Stimulated activated CD4-positive, alpha-beta T cell treated with anti-CD3 and anti-CD28 coated beads, Interleukin-12 subunit alpha, Interleukin-12 subunit beta, amount 100 ng/mL, for 24 hours (primary cell): ENCODE measurements at places on chromosomes 2 and 18.

- DNase-seq, result no peak
These were observed 16.1 kb downstream of the NCK2 start for GRCh38 chr2:105760639-105761337.

DNA sequence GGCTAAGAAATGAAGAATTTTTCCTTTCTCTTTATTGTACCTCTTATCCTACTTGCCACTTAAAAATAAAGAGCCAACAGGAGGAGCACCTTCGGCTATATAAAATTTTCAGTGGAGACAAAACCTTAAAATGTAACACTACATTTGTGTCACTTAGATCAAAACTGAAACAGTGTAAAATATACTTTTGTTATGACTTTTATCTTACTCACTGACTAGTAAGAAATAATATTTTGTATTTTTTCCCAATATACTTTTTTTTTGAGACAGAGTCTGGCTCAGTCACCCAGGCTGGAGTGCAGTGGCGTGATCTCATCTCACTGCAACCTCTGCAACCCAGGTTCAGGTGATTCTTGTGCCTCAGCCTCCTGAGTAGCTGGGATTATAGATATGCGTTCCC, 28.3 kb downstream of the KCNJ13 start:
- no peak for DNase-seq

DNA sequence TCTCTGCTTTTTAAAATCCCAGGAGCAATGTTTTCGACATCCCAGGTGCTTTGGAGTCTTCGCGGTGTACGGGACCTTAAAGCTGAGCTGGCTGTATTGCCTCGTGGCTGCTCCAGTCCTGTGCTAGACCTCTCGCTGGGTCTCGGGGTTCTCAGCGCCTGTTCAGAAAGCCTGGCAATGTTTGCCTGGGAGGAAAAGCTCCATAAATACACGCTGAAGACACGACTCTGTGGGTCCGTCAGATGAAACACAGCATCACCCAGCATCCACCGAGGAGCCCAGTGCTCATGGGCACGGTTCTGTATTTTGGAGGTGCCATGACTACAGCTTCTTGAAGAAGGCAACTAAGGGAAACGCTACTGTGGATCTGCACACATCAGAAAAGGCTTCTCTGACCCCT, 21.6 kb downstream of the MBP start:
- no peak for DNase-seq

- no peak for DNase-seq
These were observed 458.6 kb downstream of the EIPR1 start for GRCh38 chr2:2919026-2919425.

- no peak for DNase-seq
These were observed 437.4 kb upstream of the CDH19 start for GRCh38 chr18:67041334-67041733.

- no peak for DNase-seq
These were observed 6.6 kb downstream of the NMUR1 start for GRCh38 chr2:231523451-231524285.

GRCh38 chr2:10123281-10123680, 742 bp downstream of the RRM2 start:
- no peak for DNase-seq

DNA sequence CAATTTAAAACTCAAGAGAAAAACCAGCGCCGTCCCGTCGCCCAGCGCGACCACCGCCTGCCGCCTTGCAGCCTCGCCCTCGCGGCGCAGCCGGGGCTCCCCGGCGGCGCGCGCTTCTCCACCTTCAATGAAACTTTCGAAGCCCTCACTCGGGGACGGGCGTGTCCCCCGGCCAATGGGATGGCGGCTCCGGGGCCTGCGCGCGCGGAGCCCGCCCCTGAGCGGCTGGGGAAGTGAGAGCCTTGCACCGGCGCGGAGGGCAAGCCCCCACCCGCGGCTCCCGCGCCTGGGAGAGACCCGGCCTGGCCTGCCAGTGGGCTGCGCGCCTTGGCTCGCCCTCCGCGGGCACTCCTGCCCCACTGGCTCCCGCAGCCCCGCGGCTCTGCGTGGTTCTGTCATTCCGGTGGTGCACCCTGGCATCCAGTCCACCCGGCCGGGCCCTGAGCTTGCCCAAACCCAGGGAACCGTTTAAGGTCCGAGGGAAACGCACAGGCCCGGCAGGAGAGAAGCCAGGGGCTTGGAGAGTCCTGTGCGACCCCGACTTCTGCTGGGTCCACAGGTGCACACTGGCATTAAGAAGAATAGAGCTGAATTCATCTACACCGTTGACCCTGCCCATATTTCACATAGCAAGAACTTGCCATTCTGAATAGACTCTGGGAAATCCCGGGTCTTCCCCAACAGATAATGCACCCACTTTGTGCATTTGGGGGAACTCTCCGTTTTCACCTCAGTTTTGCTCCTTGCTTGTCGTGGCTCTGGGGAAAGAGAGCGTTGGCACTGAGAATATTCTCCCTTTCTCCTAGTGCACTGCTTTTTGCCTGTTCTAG, at the start of gene PIEZO2:
Gene PIEZO2 (minus strand): TSS at position 129 of the 830 bp plus-strand sequence. CDS start 981 bp downstream, outside the sequence.
- DNase-seq, result no peak

DNA sequence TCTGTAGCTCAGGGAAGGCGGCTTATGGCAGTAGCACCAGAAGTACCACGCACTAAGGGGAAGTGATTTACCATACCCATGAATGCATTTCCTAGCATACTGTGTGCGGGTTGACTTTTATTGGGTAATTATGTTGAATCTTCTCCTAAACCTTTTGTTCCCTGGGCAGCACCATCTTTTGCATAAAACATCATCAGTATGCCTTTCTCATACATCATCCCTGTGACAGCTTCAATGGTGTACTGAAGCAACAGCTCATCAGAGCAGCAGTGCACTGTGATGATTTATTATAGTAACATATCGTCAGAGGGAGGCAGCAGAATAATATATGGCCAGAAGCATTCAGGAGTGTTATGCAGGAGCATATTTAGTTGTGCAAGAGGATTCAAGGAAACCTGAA, 204.9 kb downstream of the CDH7 start:
- DNase-seq, result no peak

DNA sequence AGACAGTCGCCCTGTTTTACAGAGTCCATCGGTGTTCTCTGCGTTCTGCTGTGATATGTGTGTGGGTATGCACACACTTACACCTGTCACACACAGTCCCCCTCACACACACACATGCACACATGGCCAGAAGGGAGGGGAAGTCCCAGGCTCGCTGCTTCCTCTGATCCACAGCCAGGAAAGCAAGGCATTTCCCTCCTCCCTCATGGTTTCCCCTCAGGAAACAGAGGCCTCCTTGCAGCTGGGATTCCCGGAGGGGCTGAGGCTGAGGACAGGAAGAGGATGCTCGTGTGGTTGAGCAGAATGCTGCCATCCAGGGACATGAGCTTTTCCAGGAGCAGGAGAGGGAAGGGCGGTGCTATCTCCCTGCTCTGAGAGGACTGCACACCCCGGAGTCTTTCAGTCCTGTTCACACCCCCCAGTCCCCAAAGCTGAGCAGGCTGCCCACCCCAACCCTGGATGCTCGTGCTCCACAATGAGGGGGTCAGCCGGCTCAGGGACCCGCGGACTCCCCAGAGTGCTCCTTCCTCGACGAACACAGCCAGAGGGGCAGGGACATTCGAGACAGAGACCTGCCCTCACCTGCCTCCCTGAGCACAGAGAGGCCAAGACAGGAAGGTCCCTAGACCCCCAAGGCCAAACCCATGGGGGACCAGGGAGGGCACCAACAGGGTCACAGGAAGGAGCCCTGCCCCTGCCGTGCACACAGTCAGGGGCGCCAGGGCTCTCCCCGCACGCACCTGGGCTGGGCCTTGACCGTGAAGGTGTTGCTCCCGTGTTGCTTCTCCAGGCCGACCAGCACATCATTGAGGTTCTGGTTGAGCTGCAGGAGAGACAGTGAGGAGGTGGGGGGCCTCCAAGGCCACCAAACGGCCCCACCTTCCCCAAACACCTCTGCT, 45.3 kb downstream of the BIN1 start:
- no peak for DNase-seq

- DNase-seq, result no peak
These were observed 62.0 kb downstream of the IKZF2 start for GRCh38 chr2:213089438-213089837.

DNA sequence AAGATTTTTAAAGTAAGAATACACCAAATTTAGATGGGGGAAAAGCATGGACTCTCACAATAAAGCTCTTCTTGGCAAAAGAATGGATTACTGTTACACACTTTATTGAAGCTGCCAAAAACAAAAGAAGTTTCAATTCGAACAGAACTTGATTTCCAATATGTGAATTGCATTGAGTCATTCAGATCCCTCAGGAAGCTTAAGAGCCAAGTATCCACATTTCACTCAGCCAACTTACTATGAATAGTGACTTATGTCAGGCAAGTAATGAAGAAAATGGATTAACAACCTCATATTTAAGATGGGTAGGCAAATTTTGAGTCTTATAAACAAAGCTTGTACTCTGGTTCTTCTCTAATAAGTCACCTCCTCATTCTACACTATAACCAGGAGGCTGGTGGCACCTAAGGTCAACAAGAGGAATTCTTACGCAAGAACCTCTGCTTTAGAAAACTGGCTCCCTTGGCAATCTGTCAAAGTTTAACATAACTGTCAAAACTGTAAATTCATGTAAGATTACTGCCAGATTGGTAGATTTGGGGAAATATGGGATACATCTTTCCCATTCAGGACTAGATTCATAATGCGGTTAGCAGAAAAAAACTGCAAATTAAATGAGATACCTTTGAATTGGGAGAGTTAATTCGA, 6.0 kb downstream of the HADHA start:
- DNase-seq, result no peak

- no peak for DNase-seq
These were observed 214.4 kb upstream of the LRATD1 start for GRCh38 chr2:14418115-14418514.
